ENCODE measurements at places on chromosomes 1 and 21.

GRCh38 chr1:29398431-29398830, 162.1 kb downstream of the PTPRU start:
- H3K27me3 ChIP-seq, result peaks cover 4% of the 10 kb centered on the region
- H3K36me3 ChIP-seq, result no peaks in the 10 kb centered on the region
- no peak overlapping the region for H3K4me3 ChIP-seq
- H3K4me1 ChIP-seq, result no peaks in the 10 kb centered on the region
- DNase-seq, result no peak

- H3K4me3 ChIP-seq, result no peak overlapping the region
- no peaks in the 10 kb centered on the region for H3K27me3 ChIP-seq
- no peak for DNase-seq
- no peaks in the 10 kb centered on the region for H3K4me1 ChIP-seq
Measured at GRCh38 chr1:844472-845026, 79.2 kb upstream of the SAMD11 start.

- no peak overlapping the region for H3K27ac ChIP-seq
- H3K27me3 ChIP-seq, result no peaks in the 10 kb centered on the region
- peaks cover 1% of the 10 kb centered on the region for H3K4me1 ChIP-seq
- no peak overlapping the region for H3K4me3 ChIP-seq
Measured at GRCh38 chr1:8718850-8719361, 98.5 kb downstream of the RERE start.

- H3K27ac ChIP-seq, result no peak overlapping the region
- no peak for DNase-seq
- H3K27me3 ChIP-seq, result no peaks in the 10 kb centered on the region
- H3K4me1 ChIP-seq, result no peaks in the 10 kb centered on the region
- H3K4me3 ChIP-seq, result no peak overlapping the region
Measured at GRCh38 chr1:165218731-165219130, 137.8 kb downstream of the LMX1A start.

GRCh38 chr1:172682812-172683211, 23.9 kb downstream of the FASLG start:
- no peaks in the 10 kb centered on the region for H3K27me3 ChIP-seq
- DNase-seq, result no peak
- no peak overlapping the region for H3K4me3 ChIP-seq
- no peak overlapping the region for H3K27ac ChIP-seq
- H3K36me3 ChIP-seq, result no peaks in the 10 kb centered on the region
- no peaks in the 10 kb centered on the region for H3K4me1 ChIP-seq

GRCh38 chr1:2865571-2866421, 64.3 kb upstream of the TTC34 start:
- no peak overlapping the region for H3K27ac ChIP-seq
- H3K36me3 ChIP-seq, result no peaks in the 10 kb centered on the region
- peaks cover 19% of the 10 kb centered on the region for H3K27me3 ChIP-seq
- H3K4me1 ChIP-seq, result no peaks in the 10 kb centered on the region
- H3K4me3 ChIP-seq, result no peak overlapping the region
- DNase-seq, result no peak

- no peaks in the 10 kb centered on the region for H3K4me1 ChIP-seq
- no peaks in the 10 kb centered on the region for H3K36me3 ChIP-seq
- DNase-seq, result no peak
- H3K27me3 ChIP-seq, result no peaks in the 10 kb centered on the region
- no peak overlapping the region for H3K4me3 ChIP-seq
Measured at GRCh38 chr1:192936313-192937018, 122.7 kb downstream of the UCHL5 start.

- H3K36me3 ChIP-seq, result no peaks in the 10 kb centered on the region
- H3K4me1 ChIP-seq, result no peaks in the 10 kb centered on the region
- H3K4me3 ChIP-seq, result no peak overlapping the region
- no peaks in the 10 kb centered on the region for H3K27me3 ChIP-seq
- no peak for DNase-seq
- H3K27ac ChIP-seq, result no peak overlapping the region
Measured at GRCh38 chr1:237672748-237673147, 218.0 kb downstream of the ZP4 start.

DNA sequence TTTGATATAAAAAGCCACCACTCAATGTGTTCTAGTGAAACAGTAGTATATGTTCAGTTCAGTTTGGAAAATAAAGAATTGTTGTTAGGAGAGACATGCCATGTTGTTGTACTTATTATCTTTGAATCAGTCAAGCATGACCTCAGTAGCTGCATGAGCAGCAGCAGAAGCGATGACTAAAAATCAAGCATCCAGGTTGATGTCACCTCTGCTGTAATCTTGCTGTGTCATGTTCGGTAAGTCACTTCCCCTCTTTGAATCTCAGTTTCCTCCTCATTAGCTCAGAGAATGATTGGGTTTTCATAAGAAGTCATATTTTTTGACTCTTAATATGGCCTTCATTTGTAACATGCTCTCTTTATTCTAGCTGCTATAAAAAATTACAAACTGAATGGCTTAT, 428.4 kb upstream of the B3GALT2 start:
- no peaks in the 10 kb centered on the region for H3K36me3 ChIP-seq
- H3K4me3 ChIP-seq, result no peak overlapping the region
- DNase-seq, result no peak
- no peak overlapping the region for H3K27ac ChIP-seq

DNA sequence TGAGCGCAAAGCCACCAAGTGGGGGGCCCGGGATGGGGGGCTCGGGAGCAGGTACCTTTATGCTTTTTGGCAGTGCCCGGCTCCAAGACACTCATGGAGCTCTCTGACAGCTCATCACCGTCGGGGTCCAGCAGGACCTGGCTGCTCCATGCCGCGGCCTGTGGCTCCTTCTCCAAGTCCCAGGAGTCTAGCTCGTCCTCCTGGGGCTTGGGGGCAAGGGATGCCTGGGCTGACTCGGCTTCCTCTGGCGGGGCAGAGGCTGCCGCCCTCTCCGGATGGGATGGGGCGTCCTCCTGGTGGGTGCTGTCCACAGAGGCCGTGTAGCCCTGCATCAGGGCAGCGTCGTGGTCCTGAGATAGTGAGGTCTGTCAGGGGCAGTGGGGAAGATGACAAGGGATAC, 19.9 kb upstream of the PRDM15 start:
- H3K36me3 ChIP-seq, result peaks cover 6% of the 10 kb centered on the region
- H3K27ac ChIP-seq, result no peak overlapping the region
- no peaks in the 10 kb centered on the region for H3K27me3 ChIP-seq
- no peak for DNase-seq

GRCh38 chr21:26842300-26842699, 2.9 kb downstream of the ADAMTS1 start:
- H3K4me3 ChIP-seq, result no peak overlapping the region
- no peaks in the 10 kb centered on the region for H3K4me1 ChIP-seq
- H3K27me3 ChIP-seq, result no peaks in the 10 kb centered on the region
- no peaks in the 10 kb centered on the region for H3K36me3 ChIP-seq
- DNase-seq, result no peak

DNA sequence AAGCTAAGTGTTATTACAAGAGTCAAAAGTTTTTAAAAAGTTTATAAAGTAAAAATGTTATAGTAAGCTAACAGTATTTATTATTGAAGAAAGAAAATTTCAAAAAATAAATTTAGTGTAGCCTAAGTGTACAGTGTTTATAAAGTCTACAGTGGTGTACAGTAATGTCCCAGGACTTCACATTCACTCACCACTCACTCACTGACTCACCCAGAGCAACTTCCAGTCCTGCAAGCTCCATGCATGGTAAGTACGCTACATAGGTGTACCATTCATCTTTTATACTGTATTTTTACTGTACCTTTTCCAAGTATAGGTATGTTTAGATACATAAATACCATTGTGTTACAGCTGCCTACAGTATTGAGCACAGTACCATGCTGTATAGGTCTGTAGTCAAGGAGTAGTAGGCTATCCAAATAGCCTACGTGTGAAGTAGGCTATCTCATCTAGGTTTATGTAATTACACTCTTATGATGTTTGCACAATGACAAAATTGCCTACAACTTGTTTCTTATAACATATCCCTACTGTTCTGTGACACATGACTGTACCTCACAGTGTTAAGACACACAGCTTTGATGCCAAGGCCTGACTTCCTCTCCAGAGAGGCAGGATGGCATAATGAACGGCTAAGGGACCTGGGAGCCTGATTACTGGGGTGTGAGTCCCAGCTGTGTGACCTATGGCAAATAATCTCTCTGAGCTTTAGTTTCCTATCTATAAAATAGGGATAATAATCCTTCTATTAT, 12.7 kb downstream of the DHCR24 start:
- H3K4me1 ChIP-seq, result no peaks in the 10 kb centered on the region
- H3K36me3 ChIP-seq, result no peaks in the 10 kb centered on the region
- DNase-seq, result no peak
- H3K27ac ChIP-seq, result no peak overlapping the region
- no peaks in the 10 kb centered on the region for H3K27me3 ChIP-seq

DNA sequence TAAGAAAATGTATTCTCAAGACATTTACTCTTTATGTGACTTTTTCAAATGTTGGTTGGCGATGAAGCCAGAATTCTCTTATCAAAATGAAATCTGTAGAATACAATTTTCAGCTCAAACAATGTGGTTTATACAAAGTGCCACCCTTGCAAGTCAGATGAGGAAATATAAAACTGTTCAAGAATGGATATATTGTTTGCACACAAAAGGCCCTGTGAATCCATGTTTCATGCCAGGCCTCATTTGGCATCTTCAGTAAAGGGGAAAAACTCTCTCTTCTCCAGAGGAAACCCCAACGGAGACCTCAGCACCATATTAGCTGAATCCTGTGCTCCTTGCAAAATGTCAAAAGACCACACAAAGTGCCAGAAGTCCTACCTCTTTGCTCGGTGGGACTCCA, 310.4 kb downstream of the RRAGC start:
- H3K27me3 ChIP-seq, result no peaks in the 10 kb centered on the region
- H3K27ac ChIP-seq, result no peak overlapping the region
- H3K4me3 ChIP-seq, result no peak overlapping the region
- DNase-seq, result no peak
- H3K36me3 ChIP-seq, result no peaks in the 10 kb centered on the region
- no peaks in the 10 kb centered on the region for H3K4me1 ChIP-seq

DNA sequence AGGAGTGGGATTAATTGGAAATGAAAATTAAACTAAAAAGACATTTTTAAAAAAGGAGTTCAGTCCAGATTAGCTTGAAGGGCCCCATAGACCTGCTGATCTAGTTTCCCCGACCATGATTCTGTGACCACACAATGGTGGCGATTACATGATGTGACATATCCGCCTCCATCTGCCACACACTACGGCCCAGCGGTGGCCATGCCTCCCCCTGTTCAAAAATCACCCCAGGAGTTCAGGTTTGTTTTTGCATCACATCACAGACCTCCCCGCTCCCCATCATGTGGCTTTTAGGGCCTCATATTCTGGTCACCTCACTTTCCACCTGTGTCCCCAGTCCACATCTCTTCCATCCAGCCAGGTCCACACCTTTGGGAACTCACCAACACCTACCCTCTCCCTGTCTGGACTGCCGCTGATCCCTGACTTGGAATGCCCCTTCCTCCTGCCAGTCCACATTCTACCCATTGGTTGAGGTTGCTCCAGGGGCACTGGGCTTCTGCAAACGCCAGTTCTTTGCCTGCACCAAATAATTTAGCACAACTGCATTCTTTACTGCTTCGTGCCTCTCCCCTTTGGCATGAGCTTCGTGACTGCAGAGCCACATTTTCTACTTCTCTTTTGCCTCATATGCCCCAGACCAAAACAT, 38.9 kb downstream of the CD247 start:
- no peak overlapping the region for H3K4me3 ChIP-seq
- H3K27me3 ChIP-seq, result no peaks in the 10 kb centered on the region
- no peak for DNase-seq

DNA sequence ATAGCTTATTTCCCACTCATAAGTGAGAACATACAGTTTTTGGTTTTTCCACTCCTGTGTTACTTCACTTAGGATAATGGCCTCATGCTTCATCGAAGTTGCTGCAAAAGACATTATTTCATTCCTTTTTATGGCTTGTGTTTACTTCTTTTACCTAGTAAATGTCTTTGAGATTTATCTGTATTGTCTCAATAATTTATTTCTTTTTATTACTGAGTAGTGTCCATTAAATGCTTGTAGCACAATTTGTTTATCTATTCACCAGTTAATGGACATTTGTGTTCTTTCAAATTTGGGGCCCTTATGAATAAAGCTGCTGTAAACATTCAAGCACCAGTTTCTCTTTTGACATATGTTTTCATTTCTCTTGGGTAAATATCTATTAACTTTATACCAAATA, 86.0 kb downstream of the UCHL5 start:
- DNase-seq, result no peak
- no peak overlapping the region for H3K4me3 ChIP-seq
- H3K36me3 ChIP-seq, result no peaks in the 10 kb centered on the region
- H3K27me3 ChIP-seq, result no peaks in the 10 kb centered on the region
- no peak overlapping the region for H3K27ac ChIP-seq

- H3K27ac ChIP-seq, result no peak overlapping the region
- H3K36me3 ChIP-seq, result no peaks in the 10 kb centered on the region
- DNase-seq, result no peak
- H3K4me3 ChIP-seq, result no peak overlapping the region
- no peaks in the 10 kb centered on the region for H3K4me1 ChIP-seq
Measured at GRCh38 chr1:69987881-69988280, 217.5 kb downstream of the LRRC40 start.

DNA sequence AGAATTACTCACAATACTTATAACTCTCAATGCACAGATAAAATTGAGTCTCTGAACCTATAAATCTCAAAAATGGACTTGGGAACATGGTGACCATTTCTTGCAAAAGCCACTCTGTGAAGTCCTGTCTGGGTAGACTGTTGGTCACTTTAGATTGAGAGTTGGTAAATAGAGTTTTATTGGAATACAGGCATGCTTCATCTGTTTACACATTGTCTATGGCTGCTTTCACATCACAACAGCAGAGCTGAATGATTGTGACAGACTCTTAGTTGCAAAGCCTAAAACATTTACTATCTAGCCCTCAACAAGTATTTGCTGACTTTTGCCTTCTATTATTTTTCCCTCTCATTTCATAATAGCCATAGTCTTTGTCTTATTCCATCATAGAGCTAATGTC, 24.1 kb upstream of the ASPM start:
- H3K27ac ChIP-seq, result no peak overlapping the region
- H3K36me3 ChIP-seq, result no peaks in the 10 kb centered on the region
- no peaks in the 10 kb centered on the region for H3K4me1 ChIP-seq
- no peaks in the 10 kb centered on the region for H3K27me3 ChIP-seq

DNA sequence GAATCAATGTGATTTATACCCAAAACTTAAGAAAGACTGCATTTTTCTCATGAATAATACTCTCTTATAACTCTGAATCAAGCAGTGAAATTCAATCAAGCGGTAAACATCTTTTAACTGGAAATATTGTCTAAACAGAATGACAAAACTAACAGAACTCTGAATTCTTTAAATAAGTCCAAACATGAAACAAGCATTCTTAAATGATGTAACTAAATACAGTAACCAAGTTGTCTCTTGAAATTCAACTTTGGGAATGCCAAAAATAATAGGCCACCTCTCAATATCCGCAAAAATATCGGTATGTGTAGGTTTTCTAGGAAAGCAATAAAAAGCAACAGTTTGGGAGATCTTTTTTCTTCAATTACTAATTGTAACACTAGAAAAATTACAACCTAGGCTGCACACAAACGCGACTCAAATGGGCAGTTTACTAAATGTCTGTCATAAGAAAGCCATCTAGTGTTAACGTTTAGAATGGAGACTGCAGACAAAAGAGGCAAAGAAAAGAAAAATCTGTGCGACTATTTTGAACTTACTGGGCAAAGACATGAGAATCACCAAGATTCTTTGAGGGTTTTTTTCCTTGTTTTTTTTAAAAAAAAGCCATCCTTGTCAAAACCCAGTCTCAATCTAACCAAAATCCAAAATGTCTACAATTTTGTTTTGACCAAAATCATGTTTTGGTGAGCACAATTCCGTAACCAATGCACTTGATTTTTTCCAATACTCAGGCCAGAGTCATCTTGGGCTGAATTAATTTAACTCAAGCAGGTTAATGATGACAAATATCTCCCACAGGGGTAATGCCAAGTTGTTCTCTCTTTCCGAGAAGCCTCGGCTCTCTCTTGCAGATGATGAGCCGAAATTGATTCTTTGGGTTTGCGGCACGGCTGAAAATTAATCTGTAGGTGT, 1.3 kb downstream of the SIPA1L2 start:
- DNase-seq, result no peak
- H3K36me3 ChIP-seq, result no peaks in the 10 kb centered on the region
- H3K27ac ChIP-seq, result no peak overlapping the region

Measured in prostate gland (tissue), 2 donors.